ENCODE measurements at places on chromosomes 3 and 15. TPM values are rescaled to one million over a fixed set of nuclear protein-coding genes. Genes with fewer than 3 reads are reported as not detected.

- no peak for DNase-seq
These were observed 92.5 kb upstream of the SNRPA1 start for GRCh38 chr15:101387574-101387973.

GRCh38 chr3:98982351-98982750, 80.9 kb upstream of the DCBLD2 start:
- DNase-seq: no peak

DNA sequence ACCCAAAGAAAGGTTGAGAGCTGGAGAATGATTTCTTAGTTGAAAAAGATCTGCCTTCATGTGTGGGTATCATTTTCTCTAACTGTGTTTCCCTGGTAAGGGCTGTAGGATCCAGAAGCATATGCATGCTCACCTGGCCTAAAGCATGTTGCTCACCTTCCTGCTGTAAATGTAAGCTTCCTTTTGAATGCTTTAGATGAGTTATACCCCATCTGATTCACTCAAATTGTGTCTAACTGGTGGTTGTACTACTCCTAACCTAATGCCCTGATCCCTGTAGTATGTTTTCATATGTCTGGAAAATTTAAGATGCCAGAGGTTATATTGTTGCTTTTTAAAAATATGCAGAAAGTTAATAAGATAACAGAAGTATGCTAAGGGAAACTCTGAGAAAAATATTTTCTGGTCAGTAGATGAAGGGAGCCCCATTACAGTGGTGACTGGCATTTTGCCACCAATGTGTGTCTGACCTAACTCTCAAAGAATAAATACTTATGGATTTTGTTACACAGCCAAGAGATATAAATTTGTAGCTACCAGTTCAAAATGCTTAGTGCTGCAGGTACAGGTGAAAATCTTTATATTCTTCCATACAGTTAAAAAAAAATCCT, 7.7 kb downstream of the FILIP1L start:
- no peak for DNase-seq

DNA sequence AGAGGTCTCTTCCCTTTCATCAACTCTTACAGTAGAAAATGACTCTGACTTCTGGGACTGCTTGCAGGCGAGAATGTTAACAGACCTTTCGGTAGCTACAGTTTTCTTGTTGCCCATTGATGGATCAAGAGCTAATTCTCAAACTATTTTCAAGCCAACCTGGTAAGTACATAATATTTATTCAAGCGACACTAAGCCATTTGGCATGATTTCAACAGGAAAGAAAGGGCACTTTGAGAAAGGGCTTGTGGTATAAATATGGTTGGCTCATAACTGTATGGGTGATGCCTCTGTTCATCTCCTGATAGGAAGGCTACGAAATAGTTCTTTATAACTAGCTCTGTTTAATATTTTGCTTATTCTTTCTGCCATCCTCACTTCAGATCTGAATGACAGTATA, 196.2 kb upstream of the CNTN4 start:
- no peak for DNase-seq

GRCh38 chr3:69941037-69941436, 58.5 kb upstream of the SAMMSON start:
- DNase-seq: no peak

GRCh38 chr3:112643621-112644240, 2.8 kb upstream of the CCDC80 start:
- DNase-seq: no peak

DNA sequence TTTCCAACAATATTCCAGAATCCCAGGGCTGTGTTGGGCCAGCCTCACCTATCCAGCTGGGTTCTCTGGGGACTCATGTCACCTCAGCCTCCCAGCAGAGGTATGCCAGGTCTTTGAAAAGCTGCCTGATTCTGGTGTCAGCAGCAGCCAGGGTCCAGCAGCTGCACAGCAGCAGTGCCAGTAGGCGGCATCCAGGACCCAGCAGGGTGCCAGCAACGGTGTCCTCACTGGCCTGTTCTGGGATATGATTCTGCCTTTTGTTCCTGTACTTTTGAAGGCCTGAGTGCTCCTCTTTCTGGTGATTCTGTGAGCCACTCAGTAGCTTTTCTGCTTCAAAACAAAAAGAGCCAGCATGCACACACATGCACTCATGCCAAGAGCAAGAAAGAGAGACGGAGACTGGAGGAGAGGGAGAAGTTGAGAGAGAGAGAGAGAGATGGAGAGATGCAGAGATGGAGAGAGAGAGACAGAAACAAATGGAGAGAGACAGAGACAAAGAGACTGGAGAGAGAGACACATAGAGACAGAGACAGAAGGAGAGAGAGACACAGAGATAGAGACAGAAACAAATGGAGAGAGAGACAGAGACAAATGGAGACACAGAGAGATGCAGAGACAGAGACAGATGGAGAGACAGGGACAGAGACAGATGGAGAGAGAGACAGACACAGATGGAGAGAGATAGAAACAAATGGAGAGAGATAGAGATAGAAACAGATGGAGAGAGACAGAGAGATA, 205.7 kb downstream of the UACA start:
- no peak for DNase-seq

DNA sequence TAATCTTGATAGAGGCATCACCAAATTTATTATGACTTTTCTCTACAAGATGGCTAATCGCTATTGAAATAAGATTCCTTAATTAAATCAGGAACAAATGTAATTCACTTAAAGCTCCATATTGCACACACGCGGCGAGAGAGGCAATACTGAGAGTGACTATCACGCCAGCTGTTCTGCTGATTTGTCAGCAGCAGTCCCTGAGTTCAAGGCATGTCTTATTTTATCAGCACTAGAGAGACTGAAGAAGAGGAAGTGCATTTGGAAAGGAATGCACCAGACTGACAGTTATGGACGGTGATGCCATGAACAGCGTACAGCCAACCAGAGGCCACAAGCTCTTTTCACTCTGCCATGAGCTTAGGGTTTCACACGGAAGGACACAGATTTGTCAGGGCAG, 83.6 kb upstream of the SLCO3A1 start:
- no peak for DNase-seq

- peak; percentile 42 for DNase-seq
These were observed 24.7 kb upstream of the BSN start for GRCh38 chr3:49529567-49529966.

- DNase-seq: no peak
These were observed 9.9 kb upstream of the CLK3 start for GRCh38 chr15:74605795-74606150.

DNA sequence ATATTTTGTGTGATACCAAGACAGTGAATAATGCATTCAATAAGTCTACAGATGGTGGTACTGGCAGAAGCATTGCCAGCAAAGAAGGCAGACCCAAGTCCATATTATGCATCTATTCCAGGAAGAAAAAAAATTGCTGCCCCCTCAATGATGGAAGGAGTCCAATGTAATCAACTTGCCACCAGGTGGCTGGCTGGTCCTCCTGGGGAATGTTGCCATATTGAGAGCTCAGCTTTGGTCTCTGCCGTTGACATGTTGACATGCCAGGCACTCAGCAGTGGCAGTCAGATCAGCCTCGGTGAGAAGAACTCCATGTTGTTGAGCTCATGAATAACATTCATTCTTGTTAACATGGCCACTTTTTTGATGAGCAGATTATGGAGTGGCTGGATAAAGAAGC, 298.5 kb downstream of the IGSF11 start:
- DNase-seq: no peak

DNA sequence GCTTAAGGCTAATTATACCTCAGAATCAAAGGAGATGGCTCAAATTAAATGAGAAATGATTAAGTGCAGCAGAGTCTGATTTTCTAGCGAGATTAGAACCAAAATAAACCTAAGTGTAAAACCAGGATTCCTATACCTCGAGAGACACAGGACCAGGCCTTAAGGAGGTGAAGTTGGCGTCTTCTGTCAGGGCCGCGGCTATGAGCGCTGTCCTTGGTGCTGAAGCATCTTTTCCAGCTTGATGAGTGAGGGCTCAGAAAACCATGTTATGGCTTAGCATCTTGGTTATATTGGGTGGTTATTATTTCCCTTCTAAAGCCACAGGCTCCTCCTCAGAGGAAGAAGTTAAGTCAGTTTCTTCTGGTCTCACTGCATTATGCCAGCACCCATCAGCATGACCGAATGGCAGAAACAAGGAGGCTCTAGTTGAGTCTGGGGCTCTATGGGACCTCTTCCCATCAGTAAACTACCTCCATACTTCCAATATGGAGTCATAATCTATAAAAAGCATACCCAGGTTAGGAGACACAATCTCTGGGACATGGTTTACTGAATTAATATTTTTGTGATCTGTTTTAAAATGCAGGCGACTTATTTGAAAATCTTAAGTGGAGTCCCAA, 120.1 kb upstream of the NMNAT3 start:
- peak; percentile 17 for DNase-seq

DNA sequence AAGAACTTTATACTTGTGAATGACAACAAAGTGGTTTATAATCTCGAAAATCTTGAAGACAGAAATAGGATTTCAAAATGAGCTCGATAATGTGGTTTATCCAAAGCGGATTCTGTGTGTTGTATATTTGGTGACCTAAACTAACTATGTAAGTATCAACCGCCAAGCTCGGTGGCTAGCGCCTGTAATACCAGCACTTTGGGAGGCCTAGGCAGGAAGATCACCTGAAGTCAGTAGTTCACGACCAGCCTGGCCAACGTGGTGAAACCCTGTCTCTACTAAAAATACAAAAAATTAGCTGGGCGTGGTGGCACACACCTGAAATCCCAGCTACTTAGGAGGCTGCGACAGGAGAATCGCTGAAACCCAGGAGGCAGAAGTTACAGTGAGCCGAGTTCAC, 2.2 kb downstream of the ATP13A3 start:
- DNase-seq: no peak

DNA sequence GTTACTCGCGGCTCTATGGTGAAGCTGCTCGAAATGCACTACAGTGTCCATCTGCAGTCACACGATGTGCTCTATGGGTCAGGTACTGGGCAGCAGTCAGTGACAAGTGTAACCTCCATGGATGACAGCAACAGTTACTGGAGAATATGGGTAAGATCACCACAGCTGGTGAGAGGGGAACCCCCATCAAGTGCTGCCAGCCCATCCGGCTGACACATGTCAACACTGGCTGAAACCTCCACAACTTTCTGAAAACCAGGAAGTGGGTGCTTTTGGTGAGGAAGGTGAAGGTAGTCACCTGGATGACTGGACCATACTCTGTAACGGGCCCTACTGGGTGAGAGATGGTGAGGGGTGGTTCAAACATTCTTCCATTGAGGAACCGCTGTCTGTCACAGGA, 87.4 kb upstream of the C15orf39 start:
- no peak for DNase-seq

- DNase-seq: no peak
These were observed 5.7 kb downstream of the APH1B start for GRCh38 chr15:63283126-63283525.

POC1A gene
- 28.5 TPM for total RNA-seq

LMLN gene
- 3.6 TPM for total RNA-seq
